HL-60 (cell line): ENCODE measurements at places on chromosomes 2 and 18.

DNA sequence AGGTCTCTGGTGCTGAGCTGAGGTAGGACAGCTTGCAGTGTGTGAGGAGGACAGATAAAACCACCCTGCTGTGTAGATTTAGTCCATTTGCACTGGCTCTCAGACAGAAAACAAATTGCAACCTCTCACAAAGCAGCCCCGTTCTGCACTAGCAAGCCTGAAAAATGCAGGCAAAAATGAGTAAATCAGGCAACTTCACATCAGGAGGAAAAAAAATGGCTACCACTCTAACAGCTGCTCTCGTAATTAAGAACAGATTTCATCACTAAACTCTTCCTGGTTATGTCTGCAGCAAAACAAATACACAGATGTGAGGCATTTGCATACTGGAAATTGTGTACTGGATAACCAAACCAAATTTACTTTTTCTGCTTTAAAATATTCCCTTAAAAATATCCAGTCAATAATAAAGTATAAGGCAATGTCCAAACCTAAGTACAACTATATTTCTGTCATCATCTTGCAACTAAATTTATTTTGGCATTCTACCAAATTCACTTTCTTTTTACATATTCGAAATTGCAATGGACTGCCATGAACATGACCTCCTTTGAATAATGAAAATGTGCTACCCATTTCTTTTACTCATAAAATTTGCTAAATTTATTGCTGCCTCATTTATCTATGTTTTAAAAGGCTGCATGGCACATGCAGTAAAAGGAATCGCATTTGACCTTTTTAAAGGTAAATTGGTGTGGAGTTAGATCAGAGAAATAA is 157.4 kb downstream of the AFF3 start:
- DNase-seq, result no peak

DNA sequence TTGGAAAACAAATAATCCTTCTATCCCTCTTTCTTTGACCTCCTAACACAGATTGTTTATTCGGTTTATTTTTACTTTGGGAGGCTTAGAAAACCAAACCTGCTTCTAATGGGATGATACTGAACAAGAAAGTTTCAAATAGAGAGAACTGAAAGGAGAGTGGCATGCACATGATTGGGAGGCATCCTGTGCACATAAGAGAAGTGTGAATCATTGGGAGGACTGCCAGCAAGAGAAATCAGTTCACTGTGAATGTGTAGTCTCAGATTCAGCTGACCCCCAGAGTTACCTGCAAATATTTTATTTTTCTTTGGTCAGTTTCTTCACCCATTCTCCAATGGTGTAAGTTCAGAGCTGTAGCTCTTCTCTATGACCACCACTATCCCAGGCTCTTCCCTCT is 1363.2 kb upstream of the ACVR2A start:
- no peak for DNase-seq

DNA sequence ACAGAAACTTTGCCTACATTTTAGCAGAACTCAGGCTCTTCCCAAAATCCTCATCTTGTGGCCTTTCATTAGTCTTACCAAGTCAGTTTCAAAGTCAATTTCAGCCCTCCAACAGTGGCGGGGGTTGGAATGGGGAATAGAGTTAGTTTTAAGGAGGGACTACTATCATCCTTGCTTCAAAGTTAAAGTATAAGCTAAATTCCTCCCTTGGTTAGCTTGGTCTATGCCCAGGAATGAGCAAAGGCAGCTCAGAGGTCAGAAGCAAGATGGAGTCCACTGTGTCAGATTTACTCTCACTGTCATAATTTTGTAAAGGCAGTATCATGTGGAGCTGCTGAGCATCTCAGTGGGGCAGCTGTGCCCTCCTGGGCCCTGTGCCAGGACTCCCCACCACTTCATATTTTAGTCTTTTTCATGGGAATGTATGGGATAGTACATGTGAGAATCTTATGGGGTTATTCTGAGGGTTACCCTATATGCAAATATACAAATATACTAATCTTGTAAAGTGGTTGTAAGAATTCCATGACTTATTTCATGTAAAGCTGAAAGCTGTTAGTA is 145.2 kb upstream of the MMADHC start:
- no peak for DNase-seq

DNA sequence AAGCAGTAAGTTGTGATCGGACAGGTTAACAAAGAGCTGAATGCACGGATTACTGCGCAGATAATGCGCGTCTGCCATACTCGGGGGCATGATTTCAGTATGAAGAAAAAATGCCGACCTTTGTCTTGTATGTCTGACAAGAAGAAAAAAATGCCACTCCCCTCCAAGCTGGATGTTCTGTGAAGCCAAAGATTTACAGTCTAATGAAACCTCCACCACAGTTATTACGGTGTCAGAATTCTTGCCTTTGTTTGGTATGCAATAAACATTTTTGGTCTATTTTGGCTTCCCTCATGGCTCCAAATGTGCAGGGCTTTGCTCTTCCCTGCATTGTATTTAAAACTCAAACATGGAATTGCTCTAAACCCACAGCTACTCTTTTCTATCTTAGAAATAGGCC is 72.2 kb upstream of the THUMPD2 start:
- no peak for DNase-seq
